Activated naive CD4-positive, alpha-beta T cell treated with anti-CD3 and anti-CD28 coated beads for 36 hours (primary cell): ENCODE measurements at places on chromosomes 5 and 9.

DNA sequence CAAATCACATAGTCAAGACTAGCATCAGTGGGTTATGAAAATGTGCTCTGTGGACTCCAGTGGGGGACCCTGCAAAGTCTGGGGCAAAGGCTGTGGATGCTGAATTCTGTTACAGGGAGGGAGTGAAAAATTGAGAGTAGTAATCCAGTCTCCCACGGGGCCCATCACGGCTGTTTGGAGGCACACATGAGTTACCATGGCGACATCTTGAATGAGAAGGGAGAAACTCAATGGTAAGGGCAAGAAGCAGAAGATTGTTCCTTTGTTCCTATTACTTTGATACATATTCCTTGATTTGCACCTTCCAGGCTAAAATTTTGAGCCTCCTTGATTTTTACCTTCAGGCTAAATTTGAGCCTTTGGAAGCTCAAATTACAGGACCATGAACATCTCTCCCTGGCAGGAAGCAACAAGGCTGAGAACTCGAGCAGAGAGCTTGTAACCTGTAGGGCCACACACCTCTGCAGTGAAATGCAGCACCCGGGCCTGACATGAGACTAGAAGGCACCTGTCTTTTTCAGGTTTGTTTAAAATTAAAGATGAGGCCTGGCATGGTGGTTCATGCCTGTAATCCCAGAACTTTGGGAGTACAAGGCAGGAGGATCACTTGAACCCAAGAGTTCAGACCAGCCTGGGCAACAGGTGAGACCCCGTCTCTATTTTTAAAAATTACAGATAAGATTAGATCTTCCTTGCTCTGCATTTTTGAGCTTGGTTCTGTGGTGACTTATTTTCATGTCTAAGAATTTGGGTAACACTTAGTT is 31.0 kb upstream of the ZFR start:
- DNase-seq = no peak

DNA sequence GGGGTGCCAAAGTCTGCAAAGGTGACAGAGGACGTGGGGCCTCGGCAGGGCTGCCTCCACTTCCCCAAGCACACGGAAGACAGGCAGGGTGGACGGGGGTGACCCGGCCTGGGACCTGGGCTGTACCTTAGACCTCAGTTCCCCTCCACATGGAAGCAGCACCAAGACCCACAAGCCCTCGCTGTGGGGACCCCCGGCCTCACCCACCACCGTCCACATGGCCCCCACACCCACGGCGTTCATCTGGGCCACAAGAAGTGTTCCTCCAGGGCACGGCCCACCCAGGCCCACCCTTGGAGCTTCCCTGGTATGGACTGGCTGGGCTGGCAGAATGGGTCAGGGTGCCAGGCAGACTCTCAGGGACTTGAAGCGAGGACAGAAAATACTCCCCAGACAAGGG is 45.8 kb upstream of the NKD2 start:
- DNase-seq = no peak

DNA sequence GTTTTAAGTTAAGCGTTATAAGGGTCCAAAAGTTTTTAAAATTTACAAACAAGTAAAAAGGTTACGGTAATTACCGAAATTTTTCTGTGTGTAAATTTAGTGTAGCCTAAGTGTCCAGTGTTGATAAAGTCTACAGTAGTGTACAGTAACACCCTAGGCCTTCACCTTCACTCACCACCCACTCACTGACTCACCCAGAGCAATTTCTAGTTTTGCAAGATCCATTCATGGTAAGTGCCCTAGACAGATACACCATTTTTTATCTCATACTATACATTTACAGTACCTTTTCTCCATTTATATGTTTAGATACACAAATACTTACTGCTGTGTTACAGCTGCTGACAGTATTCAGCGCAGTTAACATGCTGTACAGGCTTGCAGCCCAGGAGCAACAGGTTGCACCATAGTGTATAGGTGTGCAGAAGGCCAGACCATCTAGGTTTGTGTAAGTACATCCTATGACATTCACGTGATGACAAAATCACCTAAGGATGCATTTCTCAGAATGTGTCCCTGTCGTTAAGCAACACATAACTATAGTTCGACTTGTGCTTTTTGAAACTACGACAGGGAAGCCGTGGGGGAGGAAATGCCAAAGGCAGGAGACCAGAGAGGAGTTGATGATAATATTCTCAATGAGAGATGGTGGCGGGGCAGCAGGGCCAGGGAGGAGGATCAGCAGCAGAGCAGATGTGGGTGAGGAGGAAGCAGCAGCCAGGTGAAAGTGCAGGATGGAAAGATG is 48.6 kb downstream of the PSMB7 start:
- DNase-seq = no peak

DNA sequence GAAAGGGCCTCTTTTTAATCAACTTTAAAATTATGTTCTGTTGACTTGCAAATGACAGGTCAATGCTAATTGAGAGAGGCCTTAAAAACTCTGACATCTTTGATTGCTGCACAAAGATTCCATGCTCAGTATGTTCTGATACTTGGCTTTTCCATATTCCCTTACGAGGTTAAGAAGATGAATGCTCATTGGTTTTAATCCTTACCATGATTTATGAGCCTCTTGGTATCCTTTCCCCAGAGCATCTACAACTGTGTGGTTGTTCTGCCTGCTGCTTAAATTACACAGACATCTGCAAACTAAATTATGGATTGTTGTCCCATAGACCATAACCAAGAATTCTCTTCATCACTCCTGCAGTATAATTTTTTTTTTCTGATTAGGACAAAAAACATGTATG is 352.6 kb downstream of the CDH12 start:
- no peak for DNase-seq

- DNase-seq = no peak
Observed at GRCh38 chr5:124343451-124343867, 403.0 kb downstream of the ZNF608 start.

GRCh38 chr9:115063058-115063845 is 54.7 kb downstream of the TNC start:
- DNase-seq = no peak

GRCh38 chr5:174074369-174074768 is 28.9 kb downstream of the NSG2 start:
- no peak for DNase-seq
